ENCODE measurements at places on chromosomes 12 and 14.

- peak; percentile 96 for DNase-seq
These were observed 72.9 kb downstream of the CDK17 start for GRCh38 chr12:96327346-96327745.

DNA sequence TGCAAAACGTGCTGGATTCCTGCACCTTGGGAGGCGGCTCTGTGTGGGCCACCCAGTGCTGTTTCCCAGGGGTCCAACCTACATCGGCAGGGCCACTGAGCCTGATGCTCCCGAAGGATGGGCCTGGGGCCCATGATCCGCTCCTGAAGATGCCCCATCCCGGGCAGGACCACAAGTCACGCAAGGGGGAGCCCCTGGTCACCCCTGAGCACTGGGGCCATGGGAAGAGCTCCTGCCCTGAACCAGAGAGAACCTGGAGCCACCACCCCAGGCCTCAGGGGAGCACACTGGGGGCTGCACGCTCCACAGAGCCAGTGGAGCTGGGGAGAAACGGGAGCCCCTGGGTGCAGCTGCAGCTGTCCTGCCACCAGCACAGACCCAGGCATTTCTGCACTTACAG lies 124.6 kb upstream of the SFSWAP start:
- no peak for DNase-seq

- peak; percentile 60 for DNase-seq
These were observed 4.1 kb downstream of the RTRAF start for GRCh38 chr14:51993285-51993920.

DNA sequence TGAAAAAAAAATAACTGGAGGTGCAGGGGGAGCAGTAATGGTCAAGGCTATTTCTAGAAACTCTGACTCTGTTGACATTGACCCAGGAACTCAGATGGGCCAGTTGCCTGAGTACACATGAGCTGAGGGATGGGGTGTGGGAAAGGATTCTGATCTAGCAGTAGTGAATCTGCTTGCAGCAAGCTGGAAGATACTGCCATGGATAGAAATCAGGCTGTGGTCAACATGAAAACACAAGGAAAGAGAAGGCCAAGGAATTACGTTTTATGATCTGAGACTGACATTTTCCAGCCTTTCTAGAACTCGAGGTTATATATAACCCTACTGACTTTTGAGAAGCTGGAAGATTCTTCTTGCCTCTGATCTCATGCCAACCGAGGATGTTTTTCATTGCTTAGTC lies 90.0 kb downstream of the ANO6 start:
- DNase-seq: no peak

DNA sequence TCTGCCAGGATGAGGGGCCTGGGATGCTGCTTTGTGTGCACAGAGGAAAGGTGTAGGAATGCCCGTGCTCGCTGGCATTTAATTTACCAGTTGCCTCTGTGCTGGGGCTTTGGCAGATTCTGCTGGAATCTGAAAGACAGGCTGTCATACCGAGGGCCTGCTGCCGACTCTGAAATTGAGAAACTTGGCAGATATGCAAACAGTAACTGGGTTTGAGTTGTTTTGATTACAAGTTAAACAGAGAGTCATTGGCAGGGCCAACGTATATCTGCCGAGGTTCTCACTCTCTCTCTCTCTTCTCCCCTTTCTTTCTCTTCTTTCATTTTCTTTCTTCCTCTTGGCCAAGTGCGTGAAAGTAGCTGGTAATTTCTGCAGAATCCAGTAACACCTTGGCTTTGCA lies 618.7 kb downstream of the VRK1 start:
- no peak for DNase-seq

DNA sequence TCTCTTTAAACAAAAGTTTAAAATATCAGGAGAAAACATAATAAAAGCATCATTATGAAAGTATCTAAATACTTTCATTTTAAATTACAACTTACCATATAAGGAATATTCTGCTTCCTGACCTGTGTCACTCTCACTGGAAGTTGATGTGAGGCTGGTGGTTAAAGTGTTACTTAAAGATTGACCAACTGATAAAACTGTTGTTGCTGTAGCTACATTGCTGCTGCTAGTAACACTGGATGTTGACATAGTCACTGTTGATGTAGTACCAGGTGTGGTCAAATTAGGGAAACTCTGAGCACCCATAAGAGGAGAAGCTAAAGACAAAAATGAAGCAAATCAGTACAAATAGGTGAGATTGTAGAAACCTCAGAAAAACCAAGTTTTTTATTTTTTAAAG lies 79.9 kb downstream of the HECTD1 start:
- no peak for DNase-seq

- no peak for DNase-seq
These were observed 173.8 kb upstream of the RGS6 start for GRCh38 chr14:71758229-71758951.

Data from Karpas-422 (cell line).